ENCODE measurements at places on chromosomes 5 and 9.
A peak's percentile ranks its signal among the peaks of the same experiment; 100 is the strongest.

DNA sequence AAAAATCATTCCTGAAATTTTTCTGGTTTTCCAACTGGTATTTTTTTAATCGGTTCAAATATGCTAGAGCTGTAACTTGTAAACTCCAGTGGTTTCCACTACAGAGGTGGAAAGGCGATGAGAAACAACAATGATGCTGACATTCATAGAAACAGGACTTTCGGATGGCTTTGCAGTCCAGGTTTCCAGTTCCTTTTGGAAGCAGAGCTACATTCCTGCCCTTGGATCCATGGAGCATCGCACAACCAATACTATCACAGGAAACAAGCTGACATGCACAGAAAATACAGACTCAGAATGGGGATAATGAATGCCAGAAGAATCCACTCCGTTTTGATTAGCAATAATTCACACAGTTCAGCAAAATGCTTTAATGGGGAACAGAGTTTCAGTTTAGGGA, 140.0 kb downstream of the EPB41L4A start:
- no peak for DNase-seq

GRCh38 chr5:132859889-132860437, 6.3 kb downstream of the GDF9 start:
- DNase-seq: no peak

DNA sequence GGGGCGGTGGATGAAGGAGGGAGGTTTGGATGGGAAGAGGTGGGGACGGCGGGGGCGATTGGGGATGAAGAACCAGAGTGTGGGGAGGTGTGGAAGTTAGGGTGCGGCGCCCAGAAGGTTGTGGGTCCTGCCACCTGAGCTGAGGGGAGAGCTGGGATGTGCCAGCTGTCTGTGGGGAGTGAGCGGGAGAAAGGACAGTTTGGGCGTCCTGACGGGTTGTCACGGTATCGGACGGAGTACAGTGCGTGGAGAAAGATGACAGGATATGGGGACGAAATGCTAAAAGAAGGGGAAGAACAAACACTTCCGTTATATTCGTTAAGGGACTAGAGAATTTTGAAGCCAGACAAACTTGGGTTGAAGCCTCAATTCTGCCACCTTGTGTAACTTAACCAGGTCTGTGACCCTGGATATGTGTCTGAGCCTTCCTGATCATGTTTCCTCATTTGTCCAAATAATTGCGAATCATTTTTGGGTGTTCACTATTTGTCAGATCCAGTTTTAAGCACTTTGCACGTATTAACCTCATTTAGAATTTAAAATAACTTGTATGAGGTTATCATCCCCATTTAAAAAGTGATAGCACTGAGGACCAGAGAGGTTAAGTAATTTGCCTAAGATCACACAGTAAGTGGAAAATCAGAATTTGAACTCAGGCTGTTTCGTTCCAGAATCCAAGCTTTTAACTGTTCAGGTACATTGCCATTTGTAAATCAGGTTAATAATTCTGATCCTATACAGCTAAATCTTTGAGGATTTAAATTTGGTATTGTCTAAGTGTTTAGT, 689 bp downstream of the CNTRL start:
- no peak for DNase-seq

DNA sequence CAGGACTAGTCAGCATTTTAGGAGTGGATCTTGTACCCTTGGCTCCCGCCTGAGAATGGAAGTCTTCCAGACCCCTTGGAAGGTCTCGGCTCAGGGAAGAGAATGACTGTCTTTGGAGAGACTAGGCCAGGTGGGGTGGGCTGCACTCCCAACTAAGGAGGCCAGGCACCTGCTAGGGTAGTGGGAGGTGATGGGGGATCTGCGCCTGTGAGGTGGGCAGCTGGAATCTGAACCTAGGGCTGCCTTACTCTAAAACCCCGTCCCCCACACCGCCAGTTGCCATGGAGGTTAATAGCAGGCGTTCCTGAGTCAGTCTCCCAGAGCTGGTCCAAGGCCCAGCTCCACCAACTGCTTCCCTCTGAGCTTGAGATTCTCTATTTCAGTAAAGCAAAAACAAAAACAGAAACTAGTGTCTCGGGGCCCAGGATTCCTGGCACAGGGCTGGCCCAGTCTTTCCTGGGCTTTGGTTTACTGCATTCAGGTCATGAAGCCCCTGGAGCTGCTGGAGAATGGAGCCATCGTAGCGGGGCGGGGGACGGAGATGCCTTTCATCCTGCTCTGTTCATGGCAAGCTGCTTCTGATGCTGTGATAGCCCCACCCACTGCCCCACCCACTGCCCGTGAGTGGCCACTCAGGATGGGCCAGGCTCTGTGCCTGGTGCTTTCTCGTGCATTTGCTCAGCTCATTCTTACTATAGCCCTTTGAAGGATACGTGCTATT, 57.5 kb downstream of the DAB2IP start:
- DNase-seq: no peak

DNA sequence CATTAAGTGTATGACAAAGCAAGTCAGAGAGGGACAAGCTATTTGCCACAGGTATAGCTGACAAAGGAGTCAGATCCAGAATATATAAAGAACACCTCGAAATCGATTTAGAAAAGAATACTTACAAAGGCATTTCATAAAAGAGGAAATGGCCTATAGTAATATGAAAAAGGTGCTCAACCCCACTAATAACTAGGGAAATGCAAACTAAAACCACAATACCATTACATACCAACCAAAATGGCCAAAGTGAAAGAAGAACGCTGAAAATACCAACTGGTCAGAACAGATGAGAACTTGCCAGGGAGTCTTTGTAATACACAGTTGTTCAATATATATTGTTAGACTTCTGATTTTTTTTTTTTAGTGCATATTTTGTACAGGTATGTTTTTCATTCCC, 152.9 kb downstream of the CDC42SE2 start:
- no peak for DNase-seq

DNA sequence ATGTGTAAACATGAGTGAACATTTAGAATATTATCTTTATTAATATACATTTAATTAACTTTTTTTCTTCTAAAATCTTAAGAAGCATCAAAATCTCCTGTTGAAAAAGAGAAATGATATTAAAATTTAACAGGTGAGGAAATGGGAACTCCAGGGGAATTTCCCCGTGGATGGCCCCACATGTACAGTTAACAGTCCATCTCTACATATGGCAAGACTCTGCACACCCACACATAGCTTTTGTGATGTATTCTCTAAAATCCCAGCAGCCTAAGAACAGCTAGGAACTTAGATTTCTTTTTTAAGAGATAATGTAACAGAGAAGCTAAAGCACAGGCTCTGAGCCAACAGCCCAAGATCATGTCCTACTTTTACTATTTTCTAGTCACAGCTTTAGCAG, 556.3 kb upstream of the RGMB start:
- no peak for DNase-seq

DNA sequence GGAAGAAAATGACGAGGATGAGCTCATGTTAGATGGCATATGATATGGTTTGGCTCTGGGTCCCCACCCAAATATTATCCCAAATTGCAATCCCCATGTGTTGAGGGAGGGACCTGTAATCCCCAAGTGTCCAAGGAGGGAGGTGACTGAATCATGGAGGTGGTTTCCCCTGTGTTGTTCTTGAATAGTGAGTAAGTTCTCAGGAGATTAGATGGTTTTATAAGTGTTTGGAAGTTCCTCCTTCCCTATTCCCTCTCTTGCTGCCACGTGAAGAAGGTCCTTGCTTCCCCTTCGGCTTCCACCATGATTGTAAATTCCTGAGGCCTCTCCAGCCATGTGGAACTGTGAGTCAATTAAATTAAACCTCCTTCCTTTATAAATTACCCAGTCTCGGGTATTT, 10.1 kb downstream of the EDIL3 start:
- no peak for DNase-seq

- DNase-seq: no peak
Observed at GRCh38 chr9:33106827-33107621, 30.6 kb upstream of the SMU1 start.

DNA sequence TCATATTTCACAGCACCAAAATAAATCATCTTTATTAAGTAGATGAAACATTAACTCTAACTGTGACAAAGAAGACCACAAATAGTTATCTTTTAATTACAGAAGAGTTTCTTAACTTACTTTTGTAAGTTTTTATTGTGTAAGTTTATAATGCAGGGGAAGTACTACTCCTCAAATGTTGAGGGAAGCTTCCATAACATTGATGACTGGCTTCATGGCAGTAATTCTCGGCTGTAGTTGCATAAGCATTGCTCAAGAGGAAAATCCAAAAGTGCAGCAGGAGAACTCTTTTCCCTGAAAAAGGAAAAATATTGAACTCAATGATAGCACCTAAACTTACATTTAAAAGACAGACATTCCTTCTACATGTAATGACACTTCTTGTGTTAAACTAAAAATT, 4.6 kb downstream of the TSLP start:
- no peak for DNase-seq

DNA sequence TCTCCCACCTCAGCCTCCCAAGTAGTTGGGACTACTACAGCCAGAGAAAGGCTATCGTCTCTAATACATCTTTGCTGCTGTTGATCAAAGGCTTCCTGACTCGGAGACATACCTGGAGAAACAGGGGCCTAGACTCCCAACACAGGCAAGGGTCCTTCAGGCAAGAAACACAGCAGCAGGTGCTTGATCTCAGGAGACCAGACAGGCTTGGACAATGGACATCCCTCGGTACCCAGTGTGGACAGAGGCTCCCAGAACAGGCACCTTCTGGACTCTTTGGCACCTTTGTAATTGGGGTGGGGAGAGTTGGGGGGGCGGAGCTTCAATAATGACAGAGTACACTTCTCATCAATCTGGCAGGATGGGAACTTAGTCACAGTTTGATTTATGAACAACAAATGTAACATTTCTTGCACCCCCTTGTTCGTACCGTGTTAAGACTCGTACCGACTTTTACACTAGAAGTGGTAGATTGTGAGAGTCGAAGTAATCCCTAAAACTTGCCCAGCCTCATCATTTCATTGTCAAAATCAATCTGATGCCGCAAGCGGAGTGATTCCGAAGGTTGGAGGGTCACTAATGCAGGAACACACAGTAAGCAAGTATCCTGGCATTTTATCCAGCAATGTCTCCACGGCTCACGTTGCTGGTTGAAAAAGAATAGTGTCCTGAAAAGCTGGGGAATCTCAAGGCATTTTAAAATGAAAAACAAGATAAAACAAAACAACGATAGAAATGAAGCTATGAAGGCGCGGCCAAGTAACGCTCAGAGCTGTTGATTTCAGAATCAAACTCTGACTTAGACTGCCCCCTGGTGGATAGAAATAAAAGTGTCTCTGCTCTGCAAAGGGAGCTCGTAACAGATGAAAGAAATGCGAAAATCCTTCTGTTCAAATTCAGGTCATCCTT, 46.4 kb upstream of the STK32A start:
- peak; percentile 3 for DNase-seq

DNA sequence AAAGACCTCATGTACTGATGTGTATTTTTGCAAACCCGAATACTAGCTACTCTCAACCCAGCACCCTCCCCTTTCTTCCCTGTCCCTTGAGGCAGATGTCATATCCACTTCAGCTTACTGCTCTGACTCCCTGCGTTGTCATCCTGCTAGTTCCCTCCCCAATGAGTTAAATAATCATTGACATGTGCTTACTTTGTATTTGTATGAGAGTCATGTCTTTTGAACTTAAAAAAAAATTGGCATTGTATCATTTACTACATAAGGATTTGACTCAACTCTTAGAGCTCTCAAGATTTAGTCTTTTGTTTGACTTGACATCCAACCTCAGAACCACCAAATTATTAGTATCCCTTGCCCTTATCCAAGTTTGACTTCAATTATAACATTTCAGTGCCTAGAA, 219.7 kb upstream of the TUT7 start:
- no peak for DNase-seq

GRCh38 chr5:50415912-50416311, 25.2 kb downstream of the EMB start:
- no peak for DNase-seq

DNA sequence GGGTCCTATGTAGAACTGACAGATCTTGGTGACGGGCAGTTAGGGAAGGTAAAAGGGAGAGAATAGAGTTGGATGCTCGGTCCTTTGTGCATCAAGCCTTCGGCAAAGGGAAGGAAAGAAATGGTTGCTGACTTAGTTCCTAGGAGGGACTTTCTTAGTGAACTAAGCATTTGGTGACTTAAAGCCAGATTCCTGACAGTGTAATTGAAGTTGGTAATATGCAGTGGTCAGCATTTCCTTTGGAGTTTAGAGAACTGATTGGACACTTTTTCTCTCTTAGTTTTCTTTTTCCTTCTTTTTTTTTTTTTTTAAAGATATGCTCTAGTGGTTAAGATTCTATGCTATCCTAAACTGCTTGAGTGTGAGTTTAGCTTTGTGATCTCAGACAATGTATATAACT, 2.3 kb downstream of the CLTA start:
- no peak for DNase-seq

DNA sequence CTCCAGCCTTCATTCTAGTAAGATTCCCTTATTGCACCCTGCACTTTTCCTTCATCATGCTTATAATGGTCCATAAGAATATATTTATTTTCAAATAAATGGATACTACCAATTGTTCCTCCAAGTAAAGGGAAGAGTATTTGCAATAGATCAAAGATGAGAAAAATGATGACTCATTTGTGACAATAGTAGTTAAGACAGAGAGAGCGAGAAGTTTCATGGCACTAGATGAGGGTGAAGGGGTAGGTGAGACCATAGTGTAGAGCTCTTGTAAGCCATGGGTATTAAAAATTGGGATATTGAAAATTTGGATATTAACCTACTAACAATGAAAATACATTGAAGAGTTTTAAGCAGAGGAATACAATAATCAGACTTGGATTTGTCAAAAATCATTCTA, 404.6 kb downstream of the EFNA5 start:
- no peak for DNase-seq

- DNase-seq: no peak
Observed at GRCh38 chr5:151477101-151477500, 29.7 kb downstream of the SLC36A1 start.

GRCh38 chr5:113336975-113337374, 97.8 kb downstream of the TSSK1B start:
- no peak for DNase-seq

- no peak for DNase-seq
Observed at GRCh38 chr9:114633438-114634089, 22.5 kb downstream of the TMEM268 start.

DNA sequence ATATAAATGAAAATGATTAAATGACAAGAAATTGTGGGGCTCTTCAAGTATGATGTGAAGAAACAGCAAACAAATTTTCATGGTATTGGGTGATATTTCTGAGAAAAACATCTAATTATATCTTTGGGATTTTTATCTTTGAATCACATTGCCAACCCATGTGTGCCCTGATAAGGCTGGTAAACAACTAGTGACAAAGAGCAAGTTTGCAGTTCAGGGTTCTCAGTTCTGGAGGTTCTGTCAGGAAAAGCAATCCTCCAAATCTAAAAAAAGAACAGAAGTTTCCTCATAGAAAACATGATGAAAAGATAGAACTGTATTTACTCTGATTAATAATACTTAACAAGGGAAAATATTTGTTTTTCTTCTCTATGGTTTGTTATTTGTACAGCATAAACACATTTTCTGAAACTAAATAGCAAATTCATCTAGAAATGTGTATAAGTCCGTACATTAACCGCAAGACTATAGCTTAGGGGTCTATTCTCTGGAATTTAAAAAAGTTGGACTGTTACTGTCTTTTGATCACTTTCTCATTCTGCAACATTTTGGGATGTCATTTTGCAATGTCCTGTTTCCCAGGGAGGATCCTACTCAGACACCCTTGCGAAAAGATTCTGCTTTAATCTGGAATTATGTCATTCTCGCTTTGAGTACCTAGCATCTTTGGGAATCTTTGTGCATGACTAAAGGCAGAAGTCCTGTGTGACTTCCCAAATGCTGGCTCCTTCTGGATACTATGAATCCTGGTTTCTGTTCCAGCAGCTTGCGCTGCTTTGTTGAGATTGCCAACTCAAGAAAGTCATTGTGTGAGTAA, 308.5 kb downstream of the ADGRV1 start:
- DNase-seq: no peak

- no peak for DNase-seq
Observed at GRCh38 chr5:132237141-132237540, 9.5 kb upstream of the P4HA2 start.
